ENCODE measurements at places on chromosomes 1 and 21.
A peak's percentile ranks its signal among the peaks of the same experiment; 100 is the strongest.

- no peak for DNase-seq
These were observed 49.6 kb downstream of the PLA2G4A start for GRCh38 chr1:186878356-186878755.

DNA sequence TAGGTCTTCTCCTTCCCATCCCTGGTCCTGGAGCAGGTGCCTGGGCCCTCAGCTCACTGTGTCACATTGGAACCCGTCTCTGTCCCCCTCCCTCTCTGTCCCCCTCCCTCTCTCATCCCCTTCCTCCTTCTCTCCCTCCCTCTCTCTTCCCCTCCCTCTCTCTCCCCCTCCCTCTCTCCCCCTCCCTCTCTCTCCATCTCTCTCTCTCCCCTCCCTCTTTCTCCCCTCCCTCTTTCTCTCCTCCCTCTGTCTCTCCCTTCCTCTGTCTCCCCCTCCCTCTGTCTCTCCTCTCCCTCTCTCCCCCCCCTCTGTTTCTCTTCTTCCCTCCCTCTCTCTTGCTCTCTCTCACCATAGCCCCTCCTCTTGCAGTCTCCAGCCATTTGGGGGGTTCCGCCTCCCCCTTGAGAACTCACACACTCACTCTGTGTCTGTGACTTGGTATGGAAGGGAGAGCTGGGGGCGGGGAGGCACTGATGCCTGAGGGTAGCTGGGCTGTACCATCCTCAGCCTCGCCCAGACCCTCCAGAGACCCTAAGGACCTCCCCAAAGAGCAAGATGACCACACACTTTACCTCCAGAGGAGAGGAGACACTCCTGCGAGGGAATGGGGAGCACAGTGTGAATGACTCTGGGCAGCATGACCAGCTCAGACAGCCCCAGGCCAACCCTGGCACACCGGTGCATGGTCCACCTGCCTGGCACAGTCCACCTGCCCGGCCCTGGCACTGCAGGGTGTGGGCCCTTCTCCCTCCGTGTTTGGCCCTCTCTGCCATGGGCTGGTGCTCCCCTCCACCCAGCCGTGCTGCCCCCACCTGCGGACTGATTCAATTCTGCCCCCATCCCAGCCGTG is 102.8 kb upstream of the ARHGEF16 start:
- no peak for DNase-seq

DNA sequence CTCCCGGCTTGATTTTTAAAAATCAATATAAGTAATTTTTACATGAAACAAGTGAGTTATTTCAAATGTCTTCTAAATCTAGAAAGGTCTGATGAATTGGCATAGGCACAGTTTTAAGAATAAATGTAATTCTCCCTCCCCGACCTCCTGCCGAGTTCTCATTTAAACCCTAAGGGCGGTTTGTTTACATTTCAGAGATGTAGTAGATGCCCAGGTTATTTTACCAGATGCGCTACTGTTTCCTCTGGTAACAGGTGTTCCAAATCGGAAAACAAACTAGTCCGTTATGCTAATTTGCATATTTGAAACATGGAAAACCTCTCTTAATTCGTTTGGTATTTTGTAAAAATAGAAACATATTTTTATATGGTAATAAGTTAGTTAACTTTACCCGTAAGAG is 53.8 kb upstream of the CFAP126 start:
- no peak for DNase-seq

DNA sequence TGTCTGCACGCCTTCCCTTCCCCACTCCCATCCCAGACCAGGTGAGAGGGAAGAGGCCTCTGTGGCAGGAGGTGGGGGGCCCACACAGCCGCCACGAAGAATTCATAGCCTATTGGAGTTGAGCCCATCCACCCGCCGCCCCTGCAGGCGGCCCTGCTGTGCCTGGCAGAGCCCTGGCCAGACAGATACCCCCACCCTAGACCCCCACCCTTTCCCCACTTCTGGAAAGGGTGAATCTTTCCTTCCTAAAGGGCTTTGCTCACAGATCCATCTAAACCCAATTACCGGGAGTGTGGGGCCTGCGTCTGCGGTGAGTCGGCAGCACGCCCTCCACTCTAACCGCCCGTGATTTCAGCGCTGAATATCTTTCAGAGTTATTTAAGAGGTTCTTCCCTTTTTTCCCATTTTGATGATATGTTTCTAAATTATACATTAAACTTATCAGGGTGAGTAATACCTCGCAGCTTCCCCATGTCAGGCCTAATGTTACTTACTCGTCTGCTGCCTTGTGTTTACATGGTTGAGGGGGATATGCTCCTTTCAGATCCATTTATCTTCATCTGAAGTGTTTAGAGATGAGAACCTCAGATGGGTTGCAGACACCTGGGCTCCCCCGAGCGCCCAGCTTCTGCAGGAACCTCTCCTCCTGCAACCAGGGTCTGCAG is 183.9 kb upstream of the VAMP3 start:
- no peak for DNase-seq

GRCh38 chr1:215407575-215407974 is 159.5 kb upstream of the KCTD3 start:
- DNase-seq = no peak

- DNase-seq = no peak
These were observed 62.2 kb downstream of the S100B start for GRCh38 chr21:46542588-46543124.

DNA sequence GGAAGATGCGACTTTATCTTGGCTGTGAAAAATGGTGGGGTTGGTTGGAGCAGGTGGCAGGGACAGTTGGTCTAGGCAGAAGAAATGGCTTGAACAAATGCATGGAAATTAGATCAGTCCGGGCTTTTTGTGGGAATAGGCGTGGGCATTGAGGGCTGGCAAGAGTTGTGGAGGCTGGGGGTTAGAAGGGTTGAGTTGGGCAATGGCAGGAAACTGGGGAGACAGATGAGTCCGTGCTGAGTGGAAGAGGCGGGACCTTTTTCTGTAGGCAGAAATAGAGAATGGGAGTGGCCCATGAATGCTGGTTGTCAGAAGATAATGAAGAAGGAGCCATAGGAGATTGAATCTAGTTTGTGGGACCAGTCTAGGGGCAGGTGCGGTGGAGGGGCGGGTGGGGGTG is 6.9 kb downstream of the PDPN start:
- no peak for DNase-seq

DNA sequence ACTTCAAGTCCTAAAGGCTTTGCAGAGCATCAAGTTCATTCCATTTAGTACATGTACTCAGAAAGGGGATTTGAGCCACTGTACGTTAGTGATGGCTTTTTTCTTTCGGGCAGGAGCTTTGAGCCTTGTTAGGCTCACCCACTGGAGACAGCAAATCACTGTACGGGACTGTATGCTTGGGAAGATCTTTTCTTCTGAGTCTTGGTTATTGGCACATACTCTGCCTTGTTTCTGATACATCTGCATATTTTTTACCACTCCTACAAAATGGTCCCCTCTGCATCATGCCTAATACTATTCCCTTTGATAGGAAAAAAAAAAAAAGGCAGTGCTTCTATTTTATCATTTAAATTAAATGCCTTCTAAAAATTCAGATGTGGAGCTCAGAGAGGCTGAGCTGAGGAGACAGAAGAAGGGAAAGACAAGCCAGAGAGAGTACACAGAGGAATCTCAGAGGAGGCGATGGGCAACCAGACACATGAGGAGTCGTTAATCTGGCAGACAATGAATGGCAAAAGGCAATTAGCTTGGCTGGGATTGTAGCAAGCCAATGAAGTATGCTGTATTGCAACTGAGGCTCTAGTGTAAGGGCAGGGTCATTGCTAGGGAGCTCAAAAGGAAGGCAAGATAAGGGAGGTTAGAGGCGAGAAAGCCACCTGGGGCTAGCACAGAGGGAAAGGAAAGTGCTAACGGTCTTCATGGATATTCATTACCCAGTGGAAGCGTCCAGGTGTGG is 39.4 kb downstream of the PHC2 start:
- no peak for DNase-seq

- no peak for DNase-seq
These were observed 5.8 kb downstream of the ELF3 start for GRCh38 chr1:202016022-202016810.

DNA sequence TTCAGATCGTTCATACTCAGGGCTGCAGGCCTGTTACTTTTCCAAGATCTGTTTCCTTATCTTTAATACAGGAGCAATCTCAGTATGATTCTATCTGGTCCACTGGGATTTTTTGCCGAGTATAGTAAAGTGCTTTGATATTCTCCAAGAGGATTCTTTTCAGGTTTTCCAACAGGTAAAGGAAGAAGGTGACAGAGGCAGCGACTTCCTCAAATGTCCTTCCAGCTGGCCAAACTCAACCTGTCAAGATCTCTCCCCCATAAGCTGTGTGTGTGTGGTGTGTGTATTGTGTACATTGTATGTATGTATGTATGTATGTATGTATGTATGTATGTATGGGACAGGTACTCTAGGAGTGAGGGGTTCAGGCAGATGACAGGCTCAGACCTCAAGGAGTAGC is 1.1 kb downstream of the AKR1A1 start:
- DNase-seq = no peak

GRCh38 chr1:235881930-235882700 is 15.4 kb upstream of the LYST start:
- no peak for DNase-seq

GRCh38 chr1:111030590-111030989 is 66.9 kb upstream of the LRIF1 start:
- DNase-seq = peak; percentile 12

DNA sequence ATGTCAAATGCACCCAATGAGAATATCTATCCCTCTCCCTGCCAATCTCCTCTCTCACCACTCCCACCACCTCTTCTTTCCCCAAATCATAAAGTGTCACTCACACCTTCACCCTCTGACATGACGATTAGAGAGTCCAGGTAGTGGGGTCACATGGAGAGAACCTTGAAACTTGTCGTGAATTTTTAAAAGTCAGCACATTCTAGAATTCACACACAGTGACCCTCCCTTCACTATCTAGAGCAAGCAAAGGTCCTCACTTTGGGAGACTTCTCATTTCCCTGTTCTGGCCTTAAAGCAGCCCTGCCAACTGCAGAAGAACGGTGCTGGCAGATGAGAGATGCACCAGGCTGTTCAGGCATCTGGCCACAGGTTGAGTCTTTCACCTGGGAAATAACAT is 61.9 kb downstream of the CD34 start:
- no peak for DNase-seq

DNA sequence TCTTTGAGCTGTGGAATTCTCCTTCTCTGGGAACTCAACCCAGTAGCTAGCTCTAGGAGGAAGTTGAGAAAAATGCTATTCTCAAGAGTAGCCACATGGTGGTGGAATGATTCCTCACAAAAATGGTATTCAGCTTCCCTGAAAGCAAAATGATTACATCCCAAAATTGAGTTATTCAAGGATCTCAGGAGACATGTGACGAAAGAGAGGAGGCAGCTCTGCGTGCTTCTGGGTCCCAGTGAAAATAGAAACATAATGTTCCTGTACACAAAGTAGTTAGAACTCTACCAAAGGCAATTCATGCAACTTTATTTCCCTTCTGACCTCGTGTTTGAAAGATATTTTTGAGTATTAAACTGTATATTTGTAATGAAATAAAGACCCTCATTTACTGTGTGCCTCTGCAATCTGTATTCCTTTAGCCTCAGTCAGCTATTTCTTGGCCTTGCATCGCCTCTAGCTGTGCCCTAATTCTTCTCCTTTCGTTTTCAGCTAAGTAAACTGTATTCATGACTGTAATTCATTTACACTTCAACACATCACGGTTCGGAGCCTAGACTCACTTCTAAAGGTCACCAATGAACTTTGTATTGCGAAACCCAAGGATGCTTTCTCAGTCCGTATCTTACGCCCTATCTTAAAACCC is 167.3 kb downstream of the FASLG start:
- no peak for DNase-seq

- DNase-seq = no peak
These were observed 32.2 kb upstream of the UBE2U start for GRCh38 chr1:64171246-64171645.

DNA sequence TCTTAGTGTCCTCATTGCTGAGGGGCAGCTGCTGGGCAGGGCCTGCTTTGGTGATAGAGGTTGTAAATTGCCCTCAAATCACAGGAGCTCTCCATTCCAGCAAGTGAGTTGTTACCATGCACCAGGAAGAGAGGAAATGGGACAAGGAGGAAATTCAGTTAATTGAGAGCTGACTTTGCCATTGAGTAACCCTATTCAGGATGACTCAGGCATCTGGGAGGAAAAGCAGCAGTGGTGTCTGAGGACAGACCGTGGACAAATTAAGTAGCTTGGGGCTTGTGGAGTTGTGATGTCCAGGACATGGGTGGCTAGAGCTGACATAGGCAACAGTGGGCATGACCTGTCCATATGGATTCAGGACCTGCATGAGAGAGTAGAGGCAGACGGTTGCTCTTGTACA is 5.9 kb downstream of the ARHGEF10L start:
- DNase-seq = no peak

DNA sequence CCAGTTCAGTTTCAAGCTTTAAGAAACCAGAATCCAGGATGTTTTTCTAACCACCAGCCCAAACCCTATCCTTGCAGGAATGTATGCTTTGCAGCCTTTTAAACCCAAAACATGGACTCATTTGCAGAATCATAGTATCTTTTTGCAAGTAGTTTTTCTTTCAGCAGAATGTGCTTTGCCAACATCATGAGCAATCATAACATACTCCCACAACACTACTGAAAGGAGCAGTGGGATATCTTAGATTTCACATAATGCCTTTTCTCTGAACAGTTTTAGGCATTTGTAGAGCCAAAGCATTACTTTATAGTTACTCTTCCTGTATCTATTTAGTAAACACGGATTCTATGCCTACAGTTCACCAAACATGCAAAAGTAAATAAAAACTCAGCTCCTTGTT is 10.0 kb upstream of the SH2D2A start:
- no peak for DNase-seq

GRCh38 chr1:12473596-12474362 is 144.2 kb downstream of the DHRS3 start:
- DNase-seq = no peak

GRCh38 chr1:106063510-106063909 is 993.0 kb upstream of the PRMT6 start:
- DNase-seq = no peak

GRCh38 chr1:190098756-190099155 is 378.9 kb downstream of the BRINP3 start:
- no peak for DNase-seq

GRCh38 chr1:171744986-171745385 is 3.1 kb upstream of the VAMP4 start:
- DNase-seq = no peak

GRCh38 chr1:6358144-6358624 is 35.4 kb downstream of the ACOT7 start:
- no peak for DNase-seq

Measured in stimulated activated CD4-positive, alpha-beta T cell treated with anti-CD3 and anti-CD28 coated beads, Interleukin-1b, Interleukin-23, amount 100 ng/mL, for 1 hour (primary cell).